ENCODE measurements at places on chromosomes 4 and X.

DNA sequence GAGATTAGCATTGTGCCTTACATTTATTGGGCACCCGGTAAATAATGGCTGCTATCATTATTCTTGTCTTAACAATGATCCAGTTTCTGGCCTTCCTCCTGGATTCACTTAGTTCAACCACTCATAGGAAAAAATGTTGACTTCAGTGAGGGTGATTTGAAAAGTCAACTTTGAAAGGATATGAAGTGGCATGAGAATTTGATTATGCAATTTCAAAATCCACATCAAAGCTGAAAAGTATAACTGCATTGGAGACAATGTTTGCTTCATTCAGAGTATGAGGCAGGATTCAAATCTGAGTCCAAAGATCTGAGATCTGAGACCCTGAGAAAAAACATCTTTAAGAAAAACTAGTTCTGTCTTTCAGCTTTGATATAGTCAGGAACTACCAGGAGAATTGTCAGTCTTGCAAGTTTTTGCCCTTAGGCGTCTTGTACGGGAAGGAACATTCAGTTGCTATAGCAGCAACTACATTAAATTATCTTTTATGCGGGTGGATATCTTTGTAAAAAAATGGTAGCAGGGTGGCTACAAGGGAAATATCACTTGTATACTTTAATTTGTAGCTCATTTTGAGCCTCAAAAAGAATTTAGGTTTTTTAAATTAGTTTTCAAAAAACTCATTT lies 587.5 kb upstream of the LCORL start:
- no peak for DNase-seq

DNA sequence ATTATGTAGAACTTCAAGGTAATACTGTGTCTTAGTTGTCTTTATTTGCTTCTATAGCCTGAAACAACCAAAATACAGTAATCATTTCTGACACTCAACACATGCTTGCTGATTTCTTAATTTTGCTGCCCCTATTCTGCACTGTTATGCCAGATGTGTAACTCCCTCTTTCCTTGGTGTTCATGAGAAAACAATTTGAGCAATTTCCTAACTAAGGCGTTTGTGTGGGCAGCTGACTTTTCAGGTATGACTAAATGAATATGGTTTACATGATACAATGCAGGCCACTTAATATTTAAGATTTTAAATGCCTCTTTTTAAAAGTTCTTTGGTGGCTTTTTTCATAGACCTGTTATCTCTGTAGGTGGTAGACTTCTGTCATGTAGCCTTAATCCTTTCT lies 46.1 kb upstream of the CENPE start:
- DNase-seq: no peak

DNA sequence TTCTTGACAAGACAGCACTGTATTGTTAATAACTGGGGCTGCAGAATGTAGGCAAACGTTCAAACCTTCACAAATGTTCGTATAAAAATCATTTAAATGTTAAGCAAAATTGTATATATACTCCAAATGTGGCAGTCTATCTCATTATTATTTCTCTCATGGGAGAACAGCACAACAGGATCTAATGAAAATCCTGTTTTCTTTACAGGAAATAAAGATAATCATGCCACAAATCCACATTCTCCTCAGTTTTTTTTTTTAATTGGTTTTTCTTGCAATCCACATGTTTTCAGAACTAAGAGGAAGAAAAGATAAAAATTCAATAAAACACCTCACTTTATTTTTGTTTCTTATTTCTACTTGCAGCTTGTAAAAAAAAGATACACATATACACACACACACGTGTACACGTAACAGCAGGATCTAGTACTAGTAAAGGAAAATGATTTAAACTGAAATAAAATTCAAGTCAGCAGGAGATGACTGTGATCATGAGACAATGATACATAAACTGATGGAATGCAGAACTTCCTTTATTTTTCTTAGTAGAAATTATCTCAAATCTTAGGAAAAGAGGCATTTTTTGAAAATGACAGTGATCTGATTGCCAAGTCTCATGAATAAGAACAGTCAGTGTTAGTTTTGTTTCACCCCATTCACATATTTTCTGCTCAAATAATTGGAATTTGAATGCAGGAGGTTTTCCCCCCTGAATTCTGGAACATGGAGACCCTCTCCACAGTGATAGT lies 11.3 kb downstream of the APBB2 start:
- no peak for DNase-seq

DNA sequence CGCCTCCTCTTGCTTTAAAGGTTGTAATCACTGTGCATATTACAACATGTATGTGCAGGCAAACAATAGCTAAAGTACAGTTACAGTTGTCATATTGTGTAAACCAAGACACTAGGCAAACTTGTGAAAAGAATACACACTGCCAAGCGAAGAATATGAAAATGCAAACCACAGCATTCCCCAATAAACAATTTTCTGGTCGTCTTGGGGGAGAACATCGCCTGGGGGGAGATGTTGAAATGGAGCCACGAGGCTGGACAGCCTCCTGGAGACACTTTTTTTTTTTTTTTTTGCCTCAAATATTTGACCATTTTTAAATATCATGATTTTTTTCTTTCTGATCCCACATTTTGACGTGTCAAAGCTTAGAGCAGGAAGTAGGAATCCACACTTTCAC lies 51.7 kb upstream of the PDLIM3 start:
- DNase-seq: no peak

DNA sequence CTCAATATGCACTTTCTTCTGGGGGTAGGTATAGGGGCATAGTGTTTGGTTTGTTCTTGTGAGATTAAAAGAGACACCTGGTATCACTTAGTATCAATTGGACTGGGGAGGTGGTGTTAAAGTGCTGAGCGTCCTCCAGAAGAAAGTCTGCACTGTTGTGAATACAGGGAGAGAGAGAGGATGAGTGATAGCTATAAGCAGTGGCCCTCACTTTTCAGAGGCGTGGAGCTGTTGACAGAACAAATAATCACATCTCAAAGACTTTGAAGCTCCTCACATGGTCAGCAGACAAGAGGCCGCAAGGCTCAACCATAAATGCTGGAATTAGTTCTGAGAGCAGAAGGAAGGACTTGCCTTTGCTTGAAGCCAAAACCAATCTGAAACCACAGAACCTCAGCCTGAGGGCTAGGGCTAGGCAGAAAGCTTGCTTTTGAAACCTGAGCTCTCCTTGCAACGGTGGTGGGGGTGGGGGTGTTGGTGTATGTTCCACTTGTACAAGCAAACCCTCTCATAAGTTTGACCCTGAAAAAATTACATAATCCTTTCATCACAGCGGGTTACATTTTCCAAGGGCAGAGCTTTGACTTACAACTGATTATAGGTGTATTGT lies 123.2 kb upstream of the SCML1 start:
- no peak for DNase-seq

GRCh38 chr4:121934635-121935034 lies 17.2 kb downstream of the TRPC3 start:
- DNase-seq: no peak

DNA sequence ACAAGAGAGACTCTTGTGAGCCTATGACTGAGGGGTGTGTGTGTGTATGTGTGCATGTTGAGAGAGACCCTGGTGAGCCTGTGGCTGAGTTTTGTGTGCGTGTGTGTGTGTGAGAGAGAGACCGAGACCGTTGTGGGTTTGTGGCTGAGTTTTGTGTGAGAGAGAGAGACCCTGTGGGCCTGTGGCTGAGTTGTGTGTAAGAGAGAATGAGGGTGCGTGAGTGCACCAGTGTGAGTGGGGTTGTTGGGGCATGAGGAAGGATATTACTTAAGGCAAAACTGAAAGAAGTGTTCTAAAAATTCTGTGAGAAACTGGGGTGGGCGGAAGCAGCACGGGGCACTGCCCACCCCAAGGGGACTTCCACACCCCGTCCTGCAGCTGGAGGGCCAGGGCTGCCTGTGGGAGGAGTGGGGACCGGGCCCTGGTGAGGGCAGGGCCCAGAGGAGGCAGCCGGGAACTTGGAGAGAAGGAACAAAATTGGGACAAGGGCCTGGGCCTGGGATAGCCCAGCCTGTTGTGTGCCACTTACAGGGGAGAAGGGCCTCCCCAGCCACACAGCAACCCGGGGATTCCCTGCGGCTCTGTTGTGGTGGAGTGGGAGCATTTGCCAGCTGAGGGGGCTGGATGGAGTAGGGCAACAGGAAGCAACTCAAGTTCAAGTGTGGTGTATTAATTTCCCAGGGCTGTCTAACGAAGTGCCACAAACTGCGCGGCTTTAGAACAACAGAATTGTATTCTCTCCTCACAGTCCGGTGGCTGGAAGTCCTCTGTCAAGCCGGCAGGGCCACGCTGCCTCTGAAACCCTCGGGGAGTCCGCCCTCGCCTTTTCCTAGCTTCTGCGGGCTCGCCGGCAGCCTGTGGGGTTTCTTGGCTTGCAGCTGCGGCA lies 22.1 kb downstream of the TMEM131L start:
- DNase-seq: no peak

GRCh38 chr4:176548571-176548970 lies 228.8 kb downstream of the SPCS3 start:
- DNase-seq: no peak

GRCh38 chrX:20217906-20218305 lies 48.8 kb downstream of the RPS6KA3 start:
- no peak for DNase-seq

DNA sequence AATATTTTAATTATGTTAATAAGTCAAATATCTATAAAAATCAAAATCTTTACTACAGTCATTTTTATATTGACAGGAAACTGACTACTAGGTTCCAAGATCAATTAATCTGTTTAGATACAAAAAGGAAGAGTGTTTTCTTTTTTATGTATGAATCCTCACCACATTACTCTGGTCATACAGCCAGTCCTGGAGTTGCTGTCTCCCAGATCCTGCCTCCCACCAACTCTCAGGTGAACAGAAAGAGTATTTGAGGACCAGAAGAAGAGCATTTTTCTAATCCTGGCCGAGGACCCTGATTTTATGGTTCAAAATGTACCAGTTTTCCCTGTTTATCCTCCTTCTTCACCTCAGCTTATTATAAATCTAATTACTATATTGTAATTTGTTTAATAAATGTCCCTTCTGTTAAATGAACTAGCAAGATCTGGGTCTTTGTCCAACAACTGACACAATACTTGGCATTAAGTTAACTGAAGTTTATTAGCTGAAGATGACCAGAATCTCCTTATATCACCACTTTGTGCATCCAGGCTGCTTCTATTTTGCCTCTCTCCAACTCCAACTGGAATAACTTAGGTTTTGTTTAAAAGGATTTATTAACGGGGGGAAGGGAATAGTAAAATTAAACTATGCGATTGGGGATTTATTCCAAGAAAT lies 224.4 kb upstream of the PCDH7 start:
- DNase-seq: no peak

DNA sequence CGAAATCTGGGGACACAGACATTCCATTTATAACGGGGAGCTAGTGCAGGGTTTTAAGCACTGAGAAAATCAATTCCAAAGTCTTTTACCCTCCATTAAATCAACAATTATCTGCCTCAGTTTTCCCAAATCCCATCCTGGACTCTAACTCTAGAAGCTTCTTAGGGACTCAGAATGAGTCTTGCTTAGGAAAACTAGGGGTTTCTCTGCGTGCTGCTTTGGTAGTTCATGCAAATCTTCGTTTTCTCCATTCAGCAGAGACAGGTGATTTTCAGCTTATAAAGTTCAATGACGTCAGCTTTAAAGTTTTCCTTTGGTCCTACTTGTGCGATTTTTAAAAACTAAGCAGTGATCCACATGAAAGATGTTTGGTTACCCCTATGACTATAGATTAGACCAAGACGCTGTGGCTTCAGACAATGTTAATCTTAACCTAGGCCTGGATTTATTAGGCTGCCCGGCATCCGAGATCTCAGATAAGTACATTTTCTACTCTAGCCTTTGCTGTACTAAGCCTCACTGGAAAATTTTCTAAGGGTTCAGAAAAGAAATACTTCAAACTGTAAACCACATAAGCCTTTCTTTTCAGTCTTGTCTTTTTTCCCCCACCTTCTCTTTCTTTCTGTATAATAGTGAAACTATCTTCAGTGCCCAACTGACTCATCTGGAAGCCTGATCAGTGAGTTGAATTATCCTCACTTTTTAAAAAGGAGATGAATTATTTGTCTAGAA lies 121.4 kb upstream of the GATB start:
- DNase-seq: no peak

GRCh38 chr4:14415146-14415545 lies 587.1 kb upstream of the CPEB2 start:
- DNase-seq: no peak

GRCh38 chrX:46587158-46587557 lies 13.6 kb downstream of the CHST7 start:
- no peak for DNase-seq

DNA sequence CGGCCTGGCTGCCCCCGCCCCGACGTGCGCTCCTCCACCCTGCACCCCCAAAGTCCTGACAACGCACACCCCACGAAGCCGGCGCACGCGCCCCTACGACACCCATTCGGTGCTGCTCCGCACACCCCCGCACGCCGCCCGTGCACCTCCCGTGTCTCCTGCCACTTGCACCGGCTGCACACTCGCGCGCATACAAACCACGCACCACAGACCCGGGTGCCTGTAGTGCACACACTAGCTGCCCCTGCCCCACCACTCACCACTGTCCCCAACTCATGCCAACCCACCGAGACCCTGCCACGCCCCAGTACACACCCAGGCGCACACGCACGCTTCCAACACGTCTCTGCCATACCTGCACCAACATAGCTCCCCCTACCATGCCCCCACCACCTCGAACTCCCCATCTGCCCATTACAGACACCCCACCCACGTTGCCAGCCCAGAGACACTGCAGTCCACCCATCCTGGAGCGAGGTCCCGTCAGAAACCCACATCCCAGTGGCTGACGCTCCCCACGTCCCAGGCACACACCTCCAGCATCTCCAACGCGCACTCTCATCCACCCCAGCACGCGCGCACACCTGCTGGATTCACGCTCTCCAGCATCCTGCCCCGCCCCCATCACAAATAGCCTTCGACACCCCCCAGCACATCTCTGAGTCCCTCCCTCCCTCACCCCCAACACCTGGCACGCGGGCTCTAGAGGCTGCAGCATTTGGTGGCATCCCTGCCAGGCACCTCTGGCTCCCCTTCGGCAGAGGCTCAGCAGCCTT lies 4.2 kb upstream of the DUSP9 start:
- DNase-seq: no peak
